ENCODE measurements at places on chromosomes 11 and 22. TPM values are rescaled to one million over a fixed set of nuclear protein-coding genes. Genes with fewer than 3 reads are reported as not detected.

DNA sequence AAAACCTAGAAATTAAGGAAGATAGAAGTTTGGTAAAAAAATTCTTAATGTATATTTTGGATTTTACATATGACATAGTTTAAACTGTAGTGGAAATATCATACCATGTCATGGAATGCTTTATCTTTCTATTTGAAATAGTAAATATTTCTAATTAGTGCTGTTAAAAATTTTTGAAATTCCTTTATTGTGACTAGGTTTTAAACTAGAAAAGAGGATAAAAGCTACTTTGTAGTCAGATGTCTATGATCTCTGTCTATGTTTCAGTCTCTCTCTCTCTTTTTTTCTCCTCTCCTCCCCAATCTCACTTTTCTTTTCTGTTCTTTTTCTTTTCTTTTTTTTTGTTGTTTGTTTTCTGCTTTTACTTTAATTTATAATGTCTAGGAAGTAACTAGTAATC lies 226.2 kb downstream of the TMEM135 start:
- no peak overlapping the region for H3K27ac ChIP-seq
- H3K4me3 ChIP-seq, result no peak overlapping the region
- H3K36me3 ChIP-seq, result no peaks in the 10 kb centered on the region
- H3K27me3 ChIP-seq, result no peaks in the 10 kb centered on the region
- no peaks in the 10 kb centered on the region for H3K4me1 ChIP-seq

- no peaks in the 10 kb centered on the region for H3K36me3 ChIP-seq
- no peak for DNase-seq
- no peaks in the 10 kb centered on the region for H3K27me3 ChIP-seq
- H3K4me3 ChIP-seq, result no peak overlapping the region
- H3K4me1 ChIP-seq, result peaks cover 13% of the 10 kb centered on the region
These were observed 3.8 kb downstream of the BID start for GRCh38 chr22:17770180-17771077.

GRCh38 chr11:61460986-61461385 lies 31.1 kb downstream of the SDHAF2 start:
- no peak overlapping the region for H3K4me3 ChIP-seq
- no peaks in the 10 kb centered on the region for H3K27me3 ChIP-seq
- H3K36me3 ChIP-seq, result no peaks in the 10 kb centered on the region
- H3K27ac ChIP-seq, result no peak overlapping the region
- H3K4me1 ChIP-seq, result no peaks in the 10 kb centered on the region
- DNase-seq, result no peak

The TMEM151A gene
- total RNA-seq, result 1.6 TPM

Measured in body of pancreas (tissue), 4 donors.